ENCODE measurements at places on chromosomes 5 and 9. TPM values are rescaled to one million over a fixed set of nuclear protein-coding genes. Genes with fewer than 3 reads are reported as not detected.

CAMK2A gene
- total RNA-seq: 0.13 TPM

ANKDD1B gene
- 0.25 TPM for total RNA-seq

PCDHGA4 gene
- total RNA-seq: 0.40 TPM

C7 gene
- total RNA-seq: 0.82 TPM

PCDHGB6 gene
- 0.11 TPM for total RNA-seq

IFNK gene
- total RNA-seq: not detected

IL33 gene
- total RNA-seq: 0.09 TPM

FABP6 gene
- total RNA-seq: not detected
